ENCODE measurements at places on chromosomes 4 and X. TPM values are rescaled to one million over a fixed set of nuclear protein-coding genes. Genes with fewer than 3 reads are reported as not detected.
A peak's percentile ranks its signal among the peaks of the same experiment; 100 is the strongest.

DCAF4L1 gene
- total RNA-seq: 0.18 TPM

DNA sequence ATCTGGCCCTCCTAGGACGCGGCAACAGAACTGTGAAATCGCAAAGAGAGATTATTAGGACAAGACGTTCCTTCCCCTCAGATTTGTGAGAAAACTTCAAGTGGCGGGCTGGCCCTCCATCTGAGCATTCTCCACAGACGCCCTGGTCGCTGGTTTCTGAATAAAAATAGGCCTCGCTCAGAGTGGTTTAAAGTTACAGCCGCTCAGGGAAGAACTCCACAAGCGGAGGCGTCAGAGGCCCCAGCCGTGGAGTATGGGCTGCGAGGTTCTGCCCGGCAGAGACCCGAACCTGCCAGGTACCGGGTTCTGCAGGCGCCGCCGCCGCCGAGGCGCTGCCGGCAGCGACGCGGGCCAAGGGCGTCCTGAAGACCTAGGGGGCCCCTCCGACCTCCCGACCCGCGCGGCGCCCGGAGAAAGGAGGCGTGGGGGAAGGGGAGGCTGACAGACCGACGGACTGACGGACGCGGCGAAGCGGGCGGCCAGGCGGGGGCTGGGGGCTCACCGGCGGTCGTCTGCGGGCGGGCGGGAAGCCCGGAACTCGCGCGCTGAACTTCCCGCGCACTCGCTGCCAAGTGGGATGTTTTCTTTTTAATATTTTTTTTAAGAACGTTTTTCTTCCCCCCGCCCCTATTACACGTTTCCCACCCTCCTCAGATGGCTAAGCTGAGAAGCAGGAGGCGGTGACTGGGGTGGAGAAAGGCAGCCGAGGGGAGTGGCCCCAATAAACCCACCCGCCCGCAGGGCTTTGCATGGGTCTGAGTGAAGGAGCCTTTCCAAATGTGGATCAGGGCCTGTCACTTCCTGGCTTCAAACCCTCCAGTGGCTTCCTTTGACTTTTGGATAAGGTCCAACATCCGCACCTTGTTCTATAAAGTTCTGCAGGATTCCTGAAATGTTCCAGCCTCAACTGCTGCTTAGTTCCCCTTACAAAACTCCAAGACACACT, at the start of gene PABPC4L:
Gene PABPC4L (minus strand): TSS at position 574 of the 946 bp plus-strand sequence. CDS start 770 bp downstream, outside the sequence.
- DNase-seq: peak; percentile 24

- no peak for DNase-seq
Measured at GRCh38 chrX:24988314-24988713, 27.5 kb downstream of the ARX start.

GRCh38 chr4:167966143-167966542, 126.2 kb upstream of the ANXA10 start:
- no peak for DNase-seq

TGIF2LX gene
- not detected for total RNA-seq

KIT gene
- total RNA-seq: 6.9 TPM

GRCh38 chr4:45951153-45951552, 172.7 kb downstream of the GABRG1 start:
- DNase-seq: no peak

DNA sequence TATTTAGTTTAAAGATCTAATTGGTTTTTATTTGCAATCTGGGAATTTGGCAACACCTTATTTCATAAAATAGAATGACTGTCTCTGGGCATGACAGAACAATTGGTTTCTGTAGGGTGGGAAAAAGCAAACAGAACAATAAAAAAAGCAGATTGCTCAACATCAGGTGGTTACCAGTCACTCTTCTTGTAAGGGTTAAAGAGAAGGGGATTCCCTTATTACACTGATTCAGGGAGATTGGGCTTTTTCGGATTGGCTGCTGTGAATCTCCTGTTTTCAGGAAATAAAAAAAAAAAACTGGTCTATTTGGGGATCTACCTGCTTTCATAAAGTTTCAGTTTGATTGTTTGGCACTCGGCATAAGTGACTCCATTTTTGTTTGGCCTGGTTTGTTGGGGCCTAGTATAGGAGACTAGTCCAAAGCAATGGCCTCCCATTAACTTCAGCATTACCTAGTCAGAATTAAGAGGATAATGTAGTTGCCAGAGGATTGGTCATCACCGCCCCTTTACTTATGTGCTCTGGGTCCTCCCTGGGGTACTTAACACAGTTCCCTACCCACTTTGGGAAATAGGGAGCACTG, 380.5 kb downstream of the IDS start:
- DNase-seq: no peak

PLXNB3 gene
- total RNA-seq: 0.36 TPM

DNA sequence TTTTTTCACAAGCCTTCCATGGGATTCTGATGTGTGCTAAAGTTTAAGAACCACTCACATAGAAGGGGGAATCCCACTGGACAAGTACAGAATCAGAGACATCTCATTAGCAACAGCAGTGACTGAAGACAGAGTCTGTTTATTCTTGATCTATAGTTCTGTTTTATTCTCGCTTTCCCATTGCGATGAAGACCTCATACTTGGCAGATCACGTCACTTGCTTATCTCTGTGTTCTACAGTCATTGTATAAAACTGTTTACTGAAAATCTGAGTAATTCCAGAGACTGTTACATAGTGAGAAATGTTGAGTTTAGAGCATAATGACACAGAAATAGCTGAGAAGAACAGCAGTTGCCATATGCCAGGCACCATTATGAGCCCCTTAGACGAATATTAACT, 185.5 kb downstream of the PTTG2 start:
- peak; percentile 98 for DNase-seq

- no peak for DNase-seq
Measured at GRCh38 chr4:142324572-142324971, 521.5 kb downstream of the INPP4B start.

DNA sequence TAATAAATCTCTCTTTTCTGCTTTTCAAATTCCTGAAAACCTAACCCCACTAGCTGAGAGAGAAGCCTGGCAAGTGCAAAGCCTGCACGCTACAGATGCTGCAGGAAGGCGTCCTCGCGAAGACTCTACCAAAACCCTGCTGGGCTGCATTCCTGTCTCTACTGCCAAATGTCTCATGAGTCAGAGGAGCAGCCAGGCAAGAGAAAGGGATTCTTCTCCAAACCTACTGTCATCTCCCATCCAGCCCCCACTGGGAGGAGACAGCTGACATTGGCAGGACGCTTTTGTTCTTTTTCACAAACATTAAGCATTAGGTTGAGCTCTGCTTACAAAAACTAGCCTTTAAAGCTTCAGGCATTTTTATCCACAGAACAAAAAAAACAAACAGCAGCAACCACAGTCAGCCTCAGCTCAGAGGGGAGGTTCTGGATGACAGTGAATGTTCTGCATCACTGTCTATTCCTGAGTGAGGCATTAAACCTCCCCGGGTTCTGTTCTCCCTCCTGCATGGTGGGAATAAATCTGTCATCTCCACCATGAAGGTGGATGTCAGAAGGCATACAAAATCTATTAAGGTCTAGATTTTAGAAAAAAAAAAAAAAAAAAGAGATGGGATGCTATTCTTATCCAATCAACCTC, 18.0 kb downstream of the CRMP1 start:
- DNase-seq: peak; percentile 44

GRCh38 chr4:150972592-150972991, 42.5 kb downstream of the LRBA start:
- DNase-seq: peak; percentile 32

GRCh38 chr4:99878604-99879003, 15.6 kb downstream of the LAMTOR3 start:
- no peak for DNase-seq

GRCh38 chrX:37677765-37678164, 7.8 kb upstream of the XK start:
- no peak for DNase-seq

TMEM31 gene
- not detected for total RNA-seq

NPFFR2 gene
- total RNA-seq: not detected

DNA sequence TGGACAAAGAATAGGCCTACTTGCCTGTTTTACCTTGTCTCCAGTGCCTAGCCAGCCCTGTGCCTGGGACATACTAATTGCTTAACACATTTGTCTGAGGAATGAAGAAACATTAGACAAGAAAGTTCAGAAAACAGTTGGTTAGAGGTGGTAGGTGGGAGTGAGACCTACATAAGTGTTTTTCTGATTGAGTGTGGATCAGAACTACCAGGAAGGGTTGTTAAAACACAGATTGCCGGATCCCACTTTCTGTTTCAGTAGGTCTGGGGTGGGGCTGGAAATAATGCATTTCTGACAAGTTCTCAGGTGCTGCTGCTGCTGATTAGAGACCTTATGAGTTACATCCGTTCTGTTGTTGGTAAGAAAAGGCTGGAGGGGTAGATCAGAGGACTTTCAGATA, 5.7 kb upstream of the JADE1 start:
- no peak for DNase-seq

- no peak for DNase-seq
Measured at GRCh38 chrX:11784543-11784942, 26.5 kb downstream of the MSL3 start.

GRCh38 chrX:96683997-96684338, 674 bp upstream of the DIAPH2 start:
- no peak for DNase-seq

CXCL3 gene
- not detected for total RNA-seq

DNA sequence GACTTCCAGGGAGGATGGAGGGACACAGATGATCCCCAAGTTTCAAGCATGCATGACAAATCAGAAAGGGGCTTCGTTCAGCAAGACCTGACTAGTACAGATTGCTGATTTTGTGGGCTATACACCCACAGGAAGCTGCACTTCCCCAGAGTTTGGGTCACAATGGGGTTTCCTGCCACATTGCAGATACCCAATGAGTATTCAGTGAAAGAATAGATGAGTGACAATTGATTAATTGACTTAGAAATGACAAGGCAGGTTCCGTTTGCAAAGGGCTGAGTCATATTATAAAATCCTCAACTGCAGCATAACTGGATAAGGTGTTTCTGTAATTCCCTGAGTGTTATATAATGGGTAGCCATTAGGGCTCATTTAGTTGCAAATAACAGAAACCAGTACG, 146.6 kb upstream of the TBL1X start:
- no peak for DNase-seq

ACE2 gene
- not detected for total RNA-seq

DNA sequence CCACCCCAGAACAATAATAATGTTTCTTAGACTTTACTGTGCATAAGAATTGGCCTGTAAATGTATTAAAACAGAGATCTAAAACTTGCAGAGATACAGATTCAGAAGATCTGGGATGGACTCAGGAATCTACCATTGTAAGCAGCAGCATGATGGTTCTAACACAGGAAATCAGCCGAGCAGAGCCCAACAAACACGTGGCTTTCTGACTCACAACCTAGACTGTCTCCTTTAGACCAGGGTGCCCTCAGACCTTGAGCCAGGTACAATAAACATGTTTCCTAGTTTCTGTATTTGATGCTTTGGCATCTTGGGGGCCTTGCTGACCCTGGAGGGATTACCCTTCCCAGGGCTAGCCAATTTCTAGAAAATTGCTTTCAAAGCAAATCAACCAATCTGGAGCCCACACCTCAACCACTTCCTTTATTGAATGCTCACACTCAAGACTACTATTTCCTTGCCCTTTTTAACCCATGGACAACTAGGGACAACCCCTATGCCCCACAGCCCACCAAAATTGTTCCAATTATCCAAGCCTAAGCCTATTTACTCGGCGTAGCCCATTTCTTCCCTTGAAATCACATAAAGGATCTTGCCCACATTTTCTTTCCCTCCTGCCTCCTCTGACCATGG, 80.5 kb downstream of the TBC1D9 start:
- DNase-seq: peak; percentile 38

GRCh38 chr4:166341992-166342391, 469.0 kb downstream of the TLL1 start:
- no peak for DNase-seq

CNGA1 gene
- total RNA-seq: not detected

DNA sequence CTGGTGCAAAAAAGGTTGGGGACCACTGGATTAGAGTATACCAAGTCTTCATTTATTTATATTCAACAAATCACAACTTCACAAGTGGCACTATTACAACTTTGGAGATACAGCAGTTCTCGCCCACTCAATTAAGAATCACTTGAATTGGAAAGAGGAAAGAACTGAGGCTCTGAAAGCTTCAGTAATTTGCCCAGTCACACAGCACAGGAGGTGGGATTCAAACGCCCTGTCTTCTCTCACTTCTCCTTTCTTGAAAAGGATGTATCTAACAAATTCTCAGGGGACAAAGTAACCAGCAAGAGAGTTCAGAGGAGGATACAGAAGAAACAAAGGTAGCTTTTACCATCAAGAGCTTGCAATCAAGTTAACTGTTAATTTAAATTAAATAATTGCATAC, 12.4 kb downstream of the SMIM14 start:
- DNase-seq: no peak

DNA sequence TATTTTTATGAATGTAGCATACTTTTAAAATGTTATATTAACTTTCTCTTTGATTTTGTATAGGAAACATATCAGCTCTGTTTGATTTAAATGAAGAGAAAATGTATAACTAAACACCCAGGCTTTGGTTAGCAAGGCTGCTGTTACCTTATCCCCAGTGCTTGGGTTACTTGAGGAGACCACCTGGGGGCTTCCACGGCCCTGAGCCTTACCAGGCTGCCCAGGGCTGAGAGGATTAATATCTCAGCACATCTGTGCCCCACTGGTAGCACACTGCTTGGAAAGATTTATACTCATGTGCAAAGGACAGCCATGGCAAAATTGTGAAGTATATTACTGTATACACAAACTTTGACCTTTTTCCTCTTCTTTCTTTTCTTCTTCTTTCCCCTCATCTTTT, 752.9 kb downstream of the RAPGEF2 start:
- no peak for DNase-seq

DNA sequence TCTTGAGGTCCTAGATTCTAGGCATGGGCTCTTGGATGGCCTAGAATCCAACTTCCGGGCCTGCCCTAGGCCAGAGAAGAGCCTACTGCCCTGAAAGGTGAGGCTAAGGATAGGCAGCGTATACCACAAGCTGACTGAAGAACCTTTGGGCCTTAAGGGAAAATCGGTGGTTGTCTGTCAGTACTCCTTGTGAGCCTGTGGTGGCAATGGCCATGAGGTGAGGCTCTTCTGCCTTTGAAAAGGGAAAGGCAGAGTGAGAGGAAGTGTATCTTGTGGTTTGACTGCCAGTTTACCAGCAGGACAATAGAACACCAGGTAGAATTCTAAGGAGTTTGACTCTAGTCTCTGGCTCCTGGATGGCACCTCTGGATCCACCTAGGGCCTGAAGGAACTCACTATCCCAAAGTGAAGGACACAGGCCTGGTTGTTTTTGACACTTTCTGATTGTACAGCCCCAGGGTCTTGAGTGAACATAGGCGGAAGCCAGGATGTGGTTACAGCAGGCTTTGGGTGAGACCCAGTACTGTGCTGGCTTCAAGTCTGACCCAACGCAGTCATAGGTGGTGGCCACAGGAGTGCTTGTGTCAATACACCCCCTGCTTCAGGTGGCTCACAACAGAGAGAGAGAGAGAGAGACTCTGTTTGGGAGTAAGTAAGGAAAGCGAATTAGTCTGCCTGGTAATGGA, 20.9 kb downstream of the ITIH6 start:
- no peak for DNase-seq

YY2 gene
- total RNA-seq: 0.72 TPM

Data from IMR-90 (cell line).